CD8-positive, alpha-beta memory T cell (primary cell): ENCODE measurements at places on chromosomes 11 and 22. TPM values are rescaled to one million over a fixed set of nuclear protein-coding genes. Genes with fewer than 3 reads are reported as not detected.

DNA sequence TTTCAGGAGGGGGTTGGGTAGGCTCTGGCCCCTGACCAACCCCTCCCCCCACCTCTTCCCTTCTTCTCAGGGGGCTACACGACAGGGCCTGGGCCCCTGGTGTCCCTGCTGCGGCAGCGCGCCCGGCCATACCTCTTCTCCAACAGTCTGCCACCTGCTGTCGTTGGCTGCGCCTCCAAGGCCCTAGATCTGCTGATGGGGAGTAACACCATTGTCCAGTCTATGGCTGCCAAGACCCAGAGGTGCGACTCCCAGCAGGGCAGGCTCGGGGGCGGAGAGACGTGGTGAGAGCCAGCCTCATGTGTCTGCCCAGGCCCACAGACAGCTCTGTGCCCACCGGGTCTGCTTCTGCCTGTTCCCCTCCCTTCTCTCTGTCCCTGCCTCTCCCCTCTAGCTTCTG, 7.6 kb upstream of the GALR3 start:
- no peak overlapping the region for H3K27ac ChIP-seq
- no peaks in the 10 kb centered on the region for H3K36me3 ChIP-seq
- DNase-seq, result no peak
- H3K4me3 ChIP-seq, result no peak overlapping the region
- H3K27me3 ChIP-seq, result no peaks in the 10 kb centered on the region

DNA sequence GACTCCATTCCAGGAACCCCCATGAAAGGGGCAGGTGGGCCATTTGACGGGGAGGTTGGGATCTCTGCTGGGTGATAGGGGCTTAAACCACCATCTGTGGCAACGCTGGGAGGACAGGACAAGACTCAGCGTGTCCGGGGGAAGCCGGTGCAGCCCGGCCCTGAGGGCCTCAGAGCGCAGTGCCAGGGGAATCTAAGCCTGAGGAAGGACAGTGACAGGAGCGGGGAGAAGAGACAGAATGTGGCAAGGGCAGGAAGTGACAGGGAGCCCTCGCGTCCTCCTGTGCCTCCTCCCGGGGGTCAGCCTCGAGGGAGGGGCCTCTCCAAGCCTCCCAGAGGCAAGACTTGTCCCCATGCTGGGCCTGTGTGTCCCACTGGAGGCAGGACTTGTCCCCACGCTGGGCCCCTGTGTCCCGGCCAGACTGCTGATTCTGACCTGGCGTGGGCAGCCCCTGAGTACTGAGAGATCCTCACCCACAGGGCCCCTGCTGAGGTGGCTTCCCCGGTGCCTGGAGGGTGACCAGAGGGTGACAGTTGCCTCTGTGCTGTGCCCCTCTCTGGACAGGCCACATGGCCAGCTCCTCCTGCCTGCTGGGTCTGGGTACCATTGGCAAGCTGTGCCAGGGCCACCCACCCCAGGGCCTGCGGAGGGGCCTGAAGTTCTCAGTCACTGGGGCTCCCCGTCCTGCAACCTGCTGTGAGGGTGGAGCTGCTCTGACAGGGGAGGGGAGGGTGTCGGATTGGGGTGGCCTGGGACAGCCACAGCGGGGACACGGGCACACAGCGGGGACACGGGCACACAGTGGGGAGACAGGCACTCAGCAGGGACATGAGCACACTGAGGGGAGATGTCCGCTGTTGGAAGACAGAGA, 676.2 kb downstream of the BRD1 start:
- DNase-seq, result no peak
- no peaks in the 10 kb centered on the region for H3K36me3 ChIP-seq
- H3K27me3 ChIP-seq, result no peaks in the 10 kb centered on the region
- no peak overlapping the region for H3K27ac ChIP-seq
- H3K4me3 ChIP-seq, result no peak overlapping the region
- no peaks in the 10 kb centered on the region for H3K4me1 ChIP-seq

GRCh38 chr11:120929090-120929489, 94.8 kb upstream of the TBCEL start:
- no peaks in the 10 kb centered on the region for H3K4me1 ChIP-seq
- DNase-seq, result no peak
- no peaks in the 10 kb centered on the region for H3K36me3 ChIP-seq
- no peaks in the 10 kb centered on the region for H3K27me3 ChIP-seq
- no peak overlapping the region for H3K27ac ChIP-seq

DNA sequence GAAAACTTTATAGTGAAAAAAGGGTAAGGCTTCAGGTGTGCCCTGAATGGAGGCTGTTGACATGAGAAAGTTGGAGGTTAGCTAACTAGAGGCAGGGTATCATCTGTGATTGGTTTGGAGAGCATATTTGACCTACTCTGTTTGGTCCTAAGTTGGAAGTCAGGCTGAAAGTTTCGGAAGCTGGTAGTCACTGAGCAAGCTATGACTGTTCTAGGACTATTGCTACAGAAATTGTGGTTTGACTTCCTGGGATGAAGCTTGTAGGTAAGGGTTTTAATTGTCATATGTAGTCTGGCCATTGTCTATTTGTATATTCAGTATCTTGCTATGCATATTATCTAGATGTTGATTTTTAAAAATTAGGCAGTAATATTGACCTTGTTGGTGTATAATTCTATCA, 565.0 kb downstream of the TMEM135 start:
- no peaks in the 10 kb centered on the region for H3K4me1 ChIP-seq
- H3K4me3 ChIP-seq, result no peak overlapping the region
- DNase-seq, result no peak
- no peaks in the 10 kb centered on the region for H3K36me3 ChIP-seq
- H3K27ac ChIP-seq, result no peak overlapping the region

DNA sequence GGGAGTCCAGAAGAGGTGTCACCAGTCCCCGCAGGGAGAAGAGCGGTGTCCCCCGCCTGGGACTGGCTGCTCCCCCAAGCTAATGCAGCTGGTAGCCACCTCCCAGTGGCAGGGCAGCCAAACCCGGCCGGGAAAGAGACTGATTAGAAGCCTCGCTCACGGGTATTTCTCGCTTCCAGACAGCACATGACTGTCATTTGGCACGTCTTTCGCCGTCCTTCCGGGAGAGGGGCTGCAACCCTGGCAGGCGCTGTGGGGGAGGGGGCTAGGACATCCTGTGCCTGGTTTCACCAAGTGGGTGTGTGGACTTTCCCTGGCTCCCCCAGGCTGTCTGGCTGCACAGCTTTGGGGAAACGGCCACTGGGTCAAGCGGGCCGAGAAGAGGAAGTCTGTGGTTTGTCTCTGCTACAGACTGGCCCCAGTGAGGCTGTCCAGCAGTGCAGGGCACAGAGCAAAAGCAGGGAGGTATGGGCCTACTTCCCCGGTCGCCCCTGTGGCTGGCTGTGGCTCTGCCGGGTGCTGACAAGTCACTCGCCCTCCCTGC, 3.8 kb downstream of the CD81 start:
- H3K36me3 ChIP-seq, result no peaks in the 10 kb centered on the region
- no peak overlapping the region for H3K27ac ChIP-seq
- H3K4me1 ChIP-seq, result peaks cover 55% of the 10 kb centered on the region
- H3K27me3 ChIP-seq, result no peaks in the 10 kb centered on the region

- H3K4me3 ChIP-seq, result no peak overlapping the region
- peak; percentile 10 for DNase-seq
- H3K27ac ChIP-seq, result no peak overlapping the region
- no peaks in the 10 kb centered on the region for H3K36me3 ChIP-seq
- no peaks in the 10 kb centered on the region for H3K4me1 ChIP-seq
Observed at GRCh38 chr22:36881504-36882245, 20.9 kb downstream of the NCF4 start.

Gene OR52B4
- not detected for total RNA-seq

Gene SGSM1
- 0.31 TPM for total RNA-seq
